Forelimb muscle (tissue), 1 donor: ENCODE measurements at places on chromosomes 1 and 21. TPM values are rescaled to one million over a fixed set of nuclear protein-coding genes. Genes with fewer than 3 reads are reported as not detected.

The CIART gene
- 1.9 TPM for polyA plus RNA-seq

The DCST2 gene
- 0.63 TPM for polyA plus RNA-seq

DNA sequence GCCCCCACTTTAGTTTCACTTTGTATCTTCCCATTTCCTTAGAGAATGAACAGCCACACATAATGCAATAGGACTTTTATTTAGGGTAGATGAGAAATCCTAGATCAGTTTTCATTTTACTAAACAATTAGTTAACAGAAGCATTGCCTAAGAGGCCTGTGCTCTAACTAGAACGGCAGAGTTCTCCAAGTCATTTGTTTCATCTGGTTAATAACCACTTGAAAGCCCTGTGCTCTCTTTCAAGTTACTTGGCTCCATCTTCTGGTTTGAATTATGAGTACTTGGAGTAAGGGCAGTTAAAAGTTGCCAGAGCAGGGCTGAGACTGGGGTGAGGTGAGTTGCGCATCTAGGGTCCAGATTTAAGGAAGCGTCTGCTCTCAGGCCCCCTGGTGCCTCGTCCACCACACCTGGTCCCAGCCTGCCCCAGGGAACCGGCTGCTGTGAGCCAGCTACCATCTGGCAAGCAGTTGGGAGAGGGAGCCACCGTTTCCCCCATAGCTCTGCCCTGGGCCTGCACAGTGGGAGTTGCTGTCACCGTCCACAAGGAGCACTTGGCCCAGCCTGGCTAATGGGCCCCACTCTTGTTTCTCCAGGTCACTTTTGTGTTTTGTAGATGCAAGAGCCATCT is 18.1 kb upstream of the SLC44A3 start:
- peak; percentile 31 for DNase-seq

The FMO2 gene
- 1.2 TPM for polyA plus RNA-seq

DNA sequence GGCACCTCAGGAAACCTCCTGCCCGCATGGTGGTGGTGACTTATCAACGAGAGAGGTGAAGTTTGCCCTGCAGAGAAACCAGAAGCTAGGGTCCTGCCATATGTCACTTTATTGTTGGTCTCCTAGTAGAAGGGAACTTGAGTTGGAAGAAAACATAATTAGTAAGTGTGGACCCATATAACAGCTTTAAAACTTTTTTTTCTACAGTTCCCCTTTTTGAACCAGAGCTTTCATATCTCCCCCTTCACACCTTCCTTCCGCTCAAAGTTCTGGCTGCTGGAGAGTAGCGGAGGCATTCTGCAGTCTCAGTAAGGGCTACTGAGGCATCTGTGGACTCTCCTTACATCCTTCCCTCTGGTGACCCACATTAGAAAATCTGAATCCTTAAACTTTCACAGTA is 48.9 kb downstream of the PHC2 start:
- no peak for DNase-seq
